Neural crest cell (in vitro differentiated cells): ENCODE measurements at places on chromosomes 5 and 9. TPM values are rescaled to one million over a fixed set of nuclear protein-coding genes. Genes with fewer than 3 reads are reported as not detected.

The MIGA2 gene
- total RNA-seq = 34.4 and 38.3 TPM in 2 replicates

The NEUROG1 gene
- total RNA-seq = 7.3 and 7.8 TPM in 2 replicates

The N4BP3 gene
- 1.3 and 1.4 TPM in 2 replicates for total RNA-seq

The PIP5KL1 gene
- 2.6 and 3.4 TPM in 2 replicates for total RNA-seq

The FBP1 gene
- total RNA-seq = 0.80 and 0.86 TPM in 2 replicates

The GRXCR2 gene
- not detected in 2 replicates for total RNA-seq

The ADRB2 gene
- total RNA-seq = 0.11 and 0.16 TPM in 2 replicates

The FIBCD1 gene
- 0.23 and 0.45 TPM in 2 replicates for total RNA-seq

The PCDHA11 gene
- 6.5 and 6.8 TPM in 2 replicates for total RNA-seq

The TYRP1 gene
- not detected in 2 replicates for total RNA-seq

The LRRC14B gene
- total RNA-seq = not detected in 2 replicates

The NOL8 gene
- 38.6 and 40.1 TPM in 2 replicates for total RNA-seq

The SLCO6A1 gene
- 3.9 and 4.4 TPM in 2 replicates for total RNA-seq

The GNG10 gene
- 37.8 and 38.1 TPM in 2 replicates for total RNA-seq
